ENCODE measurements at places on chromosomes 6 and 20. TPM values are rescaled to one million over a fixed set of nuclear protein-coding genes. Genes with fewer than 3 reads are reported as not detected.

- H3K4me1 ChIP-seq, result peaks cover 7% of the 10 kb centered on the region
- DNase-seq, result no peak
- H3K36me3 ChIP-seq, result no peaks in the 10 kb centered on the region
- H3K4me3 ChIP-seq, result no peak overlapping the region
These were observed 9.4 kb upstream of the TAF8 start for GRCh38 chr6:42040856-42041480.

- H3K4me3 ChIP-seq, result no peak overlapping the region
- H3K27ac ChIP-seq, result no peak overlapping the region
- no peaks in the 10 kb centered on the region for H3K27me3 ChIP-seq
These were observed 40.2 kb downstream of the PIGU start for GRCh38 chr20:34636648-34637047.

DNA sequence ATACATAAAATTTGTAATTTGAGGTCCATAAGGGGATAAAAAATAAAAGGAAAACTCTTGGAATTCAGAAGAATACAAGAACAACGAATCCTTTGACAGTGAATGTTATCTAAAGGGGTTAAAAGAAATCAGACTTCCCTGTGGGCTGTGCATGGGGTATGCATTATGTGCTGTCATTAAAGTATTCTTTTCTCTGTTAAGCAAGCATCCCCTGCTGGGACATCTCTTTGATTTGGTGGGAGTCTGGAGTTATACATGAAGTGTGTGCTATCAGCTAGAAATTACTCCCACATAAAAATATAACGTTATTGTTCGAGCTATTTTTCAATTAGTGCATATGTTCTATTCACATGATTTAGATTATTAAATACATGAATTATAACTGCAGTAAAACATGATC lies 195.2 kb downstream of the CENPW start:
- no peak for DNase-seq
- no peak overlapping the region for H3K4me3 ChIP-seq
- no peaks in the 10 kb centered on the region for H3K36me3 ChIP-seq
- H3K4me1 ChIP-seq, result no peaks in the 10 kb centered on the region

- no peak overlapping the region for H3K27ac ChIP-seq
- no peak overlapping the region for H3K4me3 ChIP-seq
- no peak for DNase-seq
- no peaks in the 10 kb centered on the region for H3K36me3 ChIP-seq
These were observed 51.5 kb downstream of the PREX1 start for GRCh38 chr20:48776306-48776705.

DNA sequence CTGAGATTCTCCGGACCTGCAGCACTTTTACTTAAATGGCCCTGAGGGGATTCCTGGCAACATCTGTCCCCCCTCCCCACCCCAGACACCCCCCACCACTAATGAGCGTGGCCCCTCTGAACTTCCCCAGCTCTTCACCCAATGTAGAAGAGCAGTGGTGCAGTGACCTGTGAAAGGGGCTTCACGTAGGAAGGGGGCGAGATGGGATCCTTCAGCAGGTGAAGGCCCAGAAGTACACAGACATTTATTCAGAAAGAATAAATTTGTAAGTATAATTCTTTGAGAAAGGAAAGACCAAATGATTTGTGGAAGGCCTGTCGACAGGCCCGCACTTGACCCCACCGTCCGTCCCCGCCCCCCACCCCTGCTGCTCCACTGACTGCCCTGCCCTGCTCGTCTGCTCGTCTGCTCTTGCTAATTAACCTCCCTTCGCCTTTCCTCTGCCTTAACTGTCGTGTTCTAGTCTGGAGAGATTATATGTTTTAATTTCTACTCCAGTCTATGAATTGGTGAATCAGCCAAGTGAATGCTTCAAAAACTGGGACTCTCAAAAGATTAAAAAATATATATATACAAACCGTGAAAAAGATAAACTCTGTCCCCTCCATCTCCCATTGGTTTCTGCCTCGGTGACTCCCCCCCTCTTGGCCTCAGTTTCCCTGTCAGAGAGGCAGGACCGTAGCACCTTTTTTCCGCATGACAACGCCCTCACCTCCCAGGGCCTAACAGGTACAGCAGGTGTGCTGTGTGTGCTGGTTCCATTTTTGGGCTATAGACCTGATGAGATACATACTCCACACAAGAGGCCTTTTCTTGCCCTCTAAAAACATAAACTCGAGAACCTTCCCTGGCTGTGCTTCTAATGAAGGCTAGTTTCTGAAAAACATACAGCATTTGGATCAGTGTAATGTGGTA lies 49.2 kb downstream of the GNAS start:
- no peak overlapping the region for H3K27ac ChIP-seq
- H3K4me1 ChIP-seq, result peaks cover 4% of the 10 kb centered on the region
- no peaks in the 10 kb centered on the region for H3K27me3 ChIP-seq
- H3K36me3 ChIP-seq, result peaks cover 36% of the 10 kb centered on the region

GRCh38 chr6:47157063-47157462 lies 114.9 kb upstream of the ADGRF1 start:
- no peak overlapping the region for H3K4me3 ChIP-seq
- no peaks in the 10 kb centered on the region for H3K4me1 ChIP-seq
- H3K36me3 ChIP-seq, result no peaks in the 10 kb centered on the region
- no peak for DNase-seq

- no peaks in the 10 kb centered on the region for H3K27me3 ChIP-seq
- DNase-seq, result no peak
- H3K4me3 ChIP-seq, result no peak overlapping the region
- H3K27ac ChIP-seq, result no peak overlapping the region
These were observed 15.6 kb downstream of the ARHGAP40 start for GRCh38 chr20:38617011-38617829.

DNA sequence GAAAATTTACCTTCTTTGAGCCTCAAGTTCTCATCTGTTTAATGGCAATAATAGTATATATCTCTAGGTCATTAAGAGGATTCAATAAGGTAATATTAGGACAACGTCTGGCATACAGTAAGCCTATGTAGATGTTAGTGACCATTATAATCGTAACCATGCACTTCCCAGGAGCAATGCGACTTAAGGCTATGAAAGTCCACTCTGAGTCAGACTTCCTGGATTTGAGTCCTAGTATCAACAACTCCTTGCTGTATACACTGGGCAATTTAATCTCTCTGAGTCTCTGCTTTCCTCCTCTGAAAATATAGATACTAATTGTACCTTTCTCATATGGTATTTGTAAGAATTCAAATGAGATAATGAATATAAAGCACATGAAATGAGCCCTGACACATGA lies 168.1 kb upstream of the HDDC2 start:
- no peak for DNase-seq
- no peak overlapping the region for H3K27ac ChIP-seq
- no peak overlapping the region for H3K4me3 ChIP-seq
- no peaks in the 10 kb centered on the region for H3K36me3 ChIP-seq
- no peaks in the 10 kb centered on the region for H3K4me1 ChIP-seq
- H3K27me3 ChIP-seq, result no peaks in the 10 kb centered on the region

DNA sequence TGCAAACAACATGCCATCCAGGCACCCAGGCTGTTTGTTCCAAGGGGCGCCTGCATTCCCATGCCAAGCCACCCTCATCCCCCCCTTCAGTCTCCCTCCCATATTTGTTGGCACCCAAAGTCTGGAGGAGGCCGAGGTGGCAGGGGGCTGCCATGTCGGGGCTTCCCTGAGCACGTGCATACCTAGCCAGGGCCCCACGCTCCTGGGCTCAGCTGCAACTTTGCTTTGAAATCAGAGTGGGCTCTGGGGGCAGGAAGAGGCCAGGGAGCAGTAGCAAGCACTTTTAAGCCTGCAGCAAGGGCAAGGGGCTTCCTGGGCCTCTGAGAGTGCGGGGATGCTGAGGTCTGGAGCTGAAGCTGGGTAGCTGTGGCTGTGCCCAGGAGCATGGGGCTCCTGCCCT lies 655.9 kb upstream of the EYS start:
- H3K4me1 ChIP-seq, result no peaks in the 10 kb centered on the region
- H3K4me3 ChIP-seq, result no peak overlapping the region
- no peak for DNase-seq

Gene RNASET2
- total RNA-seq, result 51.9 TPM

Gene LST1
- 21.4 TPM for total RNA-seq

Gene NDUFAF5
- 84.3 TPM for total RNA-seq

Gene ZBTB12
- total RNA-seq, result 7.3 TPM

Gene PRKN
- 2.6 TPM for total RNA-seq

Gene COL12A1
- total RNA-seq, result 140 TPM

Data from ascending aorta (tissue), 2 donors.